Stimulated activated CD8-positive, alpha-beta memory T cell treated with anti-CD3 and anti-CD28 coated beads, Interleukin-15, amount 100 ng/mL, for 24 hours (primary cell): ENCODE measurements at places on chromosomes 4 and X.

DNA sequence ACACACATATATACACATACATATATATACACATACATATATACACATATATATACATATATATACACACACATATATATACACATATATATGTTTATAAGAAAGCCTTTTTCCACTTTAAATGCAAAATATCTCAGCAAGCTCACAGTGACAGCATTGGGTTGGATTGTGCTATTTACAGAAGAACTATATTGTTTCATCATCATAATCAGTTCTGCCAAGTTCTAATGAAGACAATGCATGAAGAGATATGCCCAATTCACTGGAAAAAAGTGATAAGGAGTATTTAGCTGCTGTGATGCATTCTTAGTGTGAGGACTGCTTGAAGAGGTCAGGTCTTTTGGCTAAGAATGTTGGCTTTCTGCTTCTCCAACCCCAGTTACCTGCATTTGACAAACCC lies 54.4 kb downstream of the RNF150 start:
- no peak for DNase-seq

DNA sequence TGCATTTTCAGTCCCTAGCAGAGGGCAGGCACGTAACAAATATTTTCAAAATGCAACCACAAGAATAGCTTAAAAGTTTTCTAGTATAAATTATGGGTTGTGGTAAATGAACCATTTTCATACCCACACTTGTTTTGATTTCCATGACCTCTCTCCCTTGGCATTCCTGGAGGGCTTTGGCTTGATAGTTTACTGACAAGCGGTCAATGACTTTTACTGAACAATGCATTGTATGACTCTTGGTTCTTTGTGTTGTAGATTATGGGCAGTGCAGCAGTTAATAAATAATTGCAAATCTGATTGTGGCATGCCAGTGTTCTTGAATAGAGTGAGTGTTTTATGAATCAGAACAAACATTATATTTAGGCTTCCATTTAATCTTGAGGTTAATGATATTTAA lies 285.2 kb upstream of the ARX start:
- DNase-seq: no peak

DNA sequence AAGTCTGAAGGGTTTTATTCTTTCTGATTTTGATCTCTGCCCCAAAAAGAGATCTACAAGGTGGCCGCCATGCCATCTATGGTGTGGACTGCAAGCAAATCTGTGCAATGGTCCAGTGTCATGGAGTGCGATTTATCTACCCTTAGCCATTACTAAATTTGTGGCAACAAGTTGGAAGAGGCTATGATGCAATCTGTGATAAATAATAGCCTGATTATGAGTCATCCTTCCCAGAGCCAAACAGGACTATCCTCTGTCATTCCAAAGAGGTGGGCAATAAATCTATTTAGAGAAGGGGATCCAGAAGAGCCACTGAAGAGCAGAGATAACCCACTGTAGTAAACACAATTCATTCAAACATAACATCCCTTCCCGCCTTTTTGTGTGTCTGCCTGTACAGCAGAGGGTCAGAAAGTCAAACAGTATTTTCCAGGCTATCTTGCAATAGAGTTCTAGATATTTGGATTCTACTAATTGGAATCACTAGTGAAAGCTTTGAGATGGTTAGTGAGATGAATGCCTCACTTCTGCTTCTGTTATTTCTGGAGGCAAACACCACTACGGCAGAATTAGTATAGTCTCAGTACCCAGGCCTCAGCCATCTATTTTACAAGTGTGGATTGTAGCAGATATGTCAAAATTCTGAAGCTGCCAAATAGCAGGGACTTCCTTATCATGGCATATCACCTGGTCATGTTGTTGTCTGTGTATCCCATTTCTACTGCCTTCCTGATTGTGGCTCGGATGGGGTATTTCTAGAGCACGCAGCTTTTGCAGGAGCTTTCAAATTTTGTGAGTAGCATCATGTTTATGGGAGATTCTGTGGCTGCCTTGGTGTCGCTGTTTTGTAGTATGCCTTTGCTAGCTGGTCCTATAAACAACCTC lies 192.0 kb downstream of the SMIM20 start:
- DNase-seq: no peak

DNA sequence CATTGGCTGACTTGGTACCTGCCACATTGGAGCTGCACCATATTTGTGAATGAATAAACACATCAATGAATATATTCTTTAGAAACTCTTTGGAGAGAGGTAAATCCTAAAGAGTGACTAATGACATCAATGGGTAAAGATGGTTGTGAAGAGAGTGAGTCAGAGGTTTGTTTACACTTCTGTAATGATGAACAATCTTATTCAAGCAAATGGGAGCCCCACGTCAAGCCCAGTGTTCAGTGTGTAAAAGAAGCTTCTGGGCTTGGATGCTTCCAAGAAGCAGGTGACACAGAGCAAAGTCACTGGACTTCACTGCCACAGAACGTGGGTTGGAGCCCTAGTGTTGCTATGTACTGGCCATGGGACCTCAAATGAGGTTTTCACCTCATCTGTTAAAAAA lies 319.0 kb downstream of the STK32B start:
- no peak for DNase-seq
